ENCODE measurements at places on chromosomes 2 and 18.

DNA sequence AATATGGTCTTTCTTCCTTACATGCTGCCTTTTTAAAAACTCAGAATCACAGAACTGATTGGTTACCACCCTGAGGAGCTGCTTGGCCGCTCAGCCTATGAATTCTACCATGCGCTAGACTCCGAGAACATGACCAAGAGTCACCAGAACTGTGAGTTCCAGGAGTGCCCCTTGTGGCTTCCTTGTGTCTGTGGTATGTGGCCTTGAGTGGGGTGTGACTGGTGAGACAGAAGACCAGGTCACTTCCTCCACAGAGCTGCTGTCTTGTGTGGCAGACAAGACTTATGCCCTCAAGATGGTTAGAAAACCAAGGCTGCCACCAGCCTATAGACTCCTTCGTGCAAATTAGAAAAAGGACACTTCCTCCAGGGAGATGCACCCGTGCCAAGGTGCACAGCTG, 72.6 kb downstream of the EPAS1 start:
- no peak for DNase-seq

- no peak for DNase-seq
Observed at GRCh38 chr18:80107426-80107825, 1.6 kb upstream of the ADNP2 start.

DNA sequence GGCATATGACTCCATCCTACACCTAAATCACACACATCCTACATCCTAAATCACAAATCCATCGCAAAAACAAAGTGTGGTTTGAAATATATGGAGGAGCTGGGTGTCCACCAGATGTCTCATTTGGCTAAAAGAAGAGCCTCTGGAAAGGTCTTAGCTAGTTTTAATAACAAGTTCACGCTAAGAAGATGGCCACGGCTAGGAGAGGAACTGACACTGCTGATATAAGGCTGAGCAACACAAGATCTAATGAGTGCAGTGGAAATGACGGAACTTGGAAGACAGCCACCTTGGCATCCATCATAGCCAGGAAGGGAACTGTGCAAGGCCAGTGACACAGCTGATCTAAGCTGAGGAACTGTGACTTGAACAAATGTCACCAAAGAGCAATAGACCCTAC, 60.0 kb upstream of the AGAP1 start:
- DNase-seq: no peak

DNA sequence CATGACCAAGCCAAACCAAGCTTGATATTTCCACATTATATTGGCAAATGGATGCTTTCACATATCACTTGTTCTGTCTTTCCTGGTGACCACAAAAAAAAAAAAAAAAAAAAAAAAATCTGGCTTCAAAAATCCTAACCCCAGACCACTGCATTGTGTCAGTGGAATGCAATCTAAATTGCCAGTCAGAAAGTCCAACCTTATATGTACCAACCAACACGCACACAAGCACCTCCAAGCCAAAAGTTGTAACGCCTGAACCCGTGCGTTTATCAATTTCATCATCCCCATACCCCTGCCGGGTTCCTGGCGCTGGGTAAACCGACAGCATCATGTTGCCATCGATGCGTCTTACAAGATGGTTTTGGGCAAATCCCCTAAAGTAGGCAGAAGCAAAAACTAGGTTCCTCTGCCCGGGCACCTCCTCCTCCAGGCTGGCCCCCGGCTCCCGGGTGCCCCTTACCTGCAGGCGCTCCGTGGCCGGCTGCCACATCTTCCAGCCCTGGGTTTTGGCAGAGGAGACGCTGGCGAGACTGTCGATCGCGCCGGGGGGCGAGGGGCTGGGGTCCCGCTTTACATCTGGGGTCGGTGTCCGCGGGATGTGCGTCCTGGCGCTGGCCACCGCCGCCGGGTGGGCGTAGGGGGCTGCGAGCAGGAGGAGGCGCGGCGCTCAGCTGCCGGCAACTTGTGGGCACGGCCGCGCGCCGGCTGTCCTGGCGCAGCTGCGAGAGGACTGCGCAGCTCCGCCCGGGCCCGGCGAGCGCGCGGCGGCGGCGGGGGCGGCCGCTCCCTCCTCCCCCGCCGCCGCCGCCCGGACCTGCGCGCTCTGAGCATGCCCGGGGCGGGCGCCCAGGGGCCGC, at the start of gene PID1:
PID1 (minus strand) TSS at position 737 of the 860 bp plus-strand sequence; CDS start at position 493, 244 bp downstream.
- DNase-seq: peak; percentile 75

GRCh38 chr2:127106457-127106990, 430 bp downstream of the BIN1 start:
- DNase-seq: no peak

- no peak for DNase-seq
Observed at GRCh38 chr2:21500401-21500945, 376.7 kb downstream of the TDRD15 start.

All from NCI-H2081 (cell line).